Right ventricle myocardium superior (tissue), 1 donor: ENCODE measurements at places on chromosomes 6 and 20. TPM values are rescaled to one million over a fixed set of nuclear protein-coding genes. Genes with fewer than 3 reads are reported as not detected.

DNA sequence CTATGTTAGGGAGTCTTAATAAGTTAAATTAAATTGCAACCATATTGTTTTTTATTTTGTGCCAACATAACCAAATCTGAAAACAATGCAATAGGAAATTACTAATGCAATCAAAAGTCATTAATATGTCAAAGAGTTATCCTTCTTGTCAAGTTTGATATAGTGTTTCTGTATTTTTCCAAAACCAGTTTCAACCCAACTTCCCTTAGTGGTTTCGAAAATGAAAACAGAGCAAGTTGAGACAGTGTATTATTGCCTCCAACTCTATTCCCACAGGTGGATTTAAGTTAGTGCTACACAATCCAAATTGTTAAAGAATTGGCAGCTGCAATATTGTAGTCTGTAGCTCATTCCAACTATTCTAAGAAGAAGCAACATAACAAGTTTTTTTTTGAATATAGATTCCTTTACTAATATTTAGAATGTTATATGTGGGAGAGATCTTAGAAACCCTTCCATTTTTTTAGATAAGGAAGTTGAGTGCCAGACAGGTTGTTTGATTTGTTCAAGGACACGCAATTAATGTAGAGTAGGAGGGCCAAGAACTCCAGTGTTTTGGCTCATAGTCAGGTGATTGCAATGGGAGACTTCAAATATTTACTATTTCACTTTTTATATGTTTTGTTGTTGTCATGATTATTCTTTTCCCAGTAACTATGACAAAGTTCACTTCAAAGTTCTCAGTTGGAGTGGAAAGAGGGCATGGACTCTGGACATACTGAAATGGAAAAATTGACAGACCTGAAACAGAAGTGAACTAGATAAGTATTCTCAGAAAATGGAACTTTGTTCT is 282.4 kb upstream of the HSF2 start:
- no peak for DNase-seq

DNA sequence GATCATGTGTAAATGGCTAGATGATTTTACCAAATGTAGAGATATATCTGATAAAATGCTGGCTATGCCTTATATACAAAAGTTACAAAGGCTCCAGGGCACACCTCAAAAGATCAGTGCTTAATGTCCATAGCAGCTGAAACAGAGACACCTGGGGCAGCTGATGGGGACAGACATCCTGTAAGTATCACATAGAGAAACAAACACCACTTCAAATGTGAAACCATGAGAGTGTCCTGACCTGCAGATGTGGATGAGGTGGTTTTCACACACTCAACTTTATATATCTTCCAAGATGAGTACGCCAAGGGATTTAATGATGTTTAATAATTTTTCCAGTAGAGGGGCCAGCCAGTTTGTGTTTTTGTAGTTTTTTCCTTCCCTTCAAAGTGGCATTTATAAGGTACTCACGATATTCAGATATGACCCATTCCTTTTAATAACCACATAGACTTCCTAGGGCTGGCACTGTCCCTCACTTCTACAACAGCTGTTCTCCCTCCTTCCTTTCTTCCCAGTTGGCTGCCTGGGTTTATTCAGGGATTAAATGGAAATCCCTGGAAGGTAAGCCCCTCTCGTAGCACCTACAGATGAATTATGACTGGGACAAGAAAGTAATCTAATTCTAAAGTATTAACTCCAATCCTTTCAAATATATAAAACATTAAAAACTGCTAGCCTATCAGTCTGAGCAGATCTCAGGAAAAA is 50.3 kb upstream of the MCM9 start:
- DNase-seq: no peak

DNA sequence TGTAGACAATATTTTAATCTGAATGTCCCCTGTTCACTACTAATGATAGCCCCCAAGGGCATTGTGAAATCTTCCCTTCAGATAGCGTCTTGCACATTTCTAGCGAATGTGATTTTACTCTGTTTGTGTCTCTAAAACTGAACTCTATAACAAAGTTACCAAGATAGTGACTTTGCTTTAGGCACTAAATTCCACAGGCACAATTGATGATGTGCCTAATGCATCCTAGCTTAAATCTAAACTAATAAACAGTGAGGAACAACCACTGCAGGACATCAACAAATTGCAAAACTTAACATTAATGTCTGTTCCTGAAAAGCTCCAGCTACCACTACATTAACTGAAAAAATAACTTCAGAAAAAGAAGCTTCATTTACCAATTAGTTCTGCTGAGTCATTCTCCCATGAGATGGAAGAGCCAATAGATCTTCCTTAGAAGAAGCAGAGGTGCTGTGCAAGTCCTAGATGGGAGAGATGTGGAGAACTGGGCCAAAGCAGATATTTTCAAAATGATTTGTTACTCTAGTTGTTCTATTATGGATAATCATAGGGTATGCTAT is 1065.0 kb downstream of the EPHA7 start:
- no peak for DNase-seq

GRCh38 chr20:59043698-59044097 is 1.1 kb upstream of the PRELID3B start:
- DNase-seq: no peak

GRCh38 chr6:154864066-154864430 is 130.8 kb downstream of the SCAF8 start:
- DNase-seq: no peak

DNA sequence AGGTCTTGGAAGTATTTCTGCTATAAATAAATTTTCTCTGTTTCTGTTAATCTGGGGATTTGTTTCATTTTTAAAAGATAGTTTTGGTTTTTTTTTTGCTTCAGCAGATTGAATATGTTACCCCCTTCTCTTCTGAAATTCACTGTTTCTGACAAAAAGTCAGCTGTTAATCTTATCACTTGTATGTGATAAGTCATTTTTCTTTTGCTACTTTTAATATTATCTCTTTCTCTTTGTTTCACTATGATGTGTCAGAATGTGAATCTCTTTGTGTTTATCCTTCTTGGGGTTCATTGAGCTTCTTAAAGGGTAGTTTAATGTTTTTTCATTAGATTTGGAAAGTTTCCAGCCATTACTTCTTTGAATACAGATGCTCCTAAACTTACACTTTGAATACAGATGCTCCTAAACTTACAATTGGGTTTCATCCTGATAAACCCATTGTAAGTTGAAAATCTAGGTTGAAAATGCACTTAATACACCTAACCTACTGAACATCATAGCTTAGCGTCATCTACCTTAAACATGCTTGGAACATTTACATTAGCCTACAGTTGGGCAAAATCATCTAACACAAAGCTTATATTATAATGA is 154.2 kb upstream of the COL21A1 start:
- DNase-seq: no peak

- DNase-seq: no peak
Observed at GRCh38 chr6:155106456-155107115, 111.5 kb downstream of the TIAM2 start.

- no peak for DNase-seq
Observed at GRCh38 chr20:56187534-56188165, 60.9 kb upstream of the MC3R start.

DNA sequence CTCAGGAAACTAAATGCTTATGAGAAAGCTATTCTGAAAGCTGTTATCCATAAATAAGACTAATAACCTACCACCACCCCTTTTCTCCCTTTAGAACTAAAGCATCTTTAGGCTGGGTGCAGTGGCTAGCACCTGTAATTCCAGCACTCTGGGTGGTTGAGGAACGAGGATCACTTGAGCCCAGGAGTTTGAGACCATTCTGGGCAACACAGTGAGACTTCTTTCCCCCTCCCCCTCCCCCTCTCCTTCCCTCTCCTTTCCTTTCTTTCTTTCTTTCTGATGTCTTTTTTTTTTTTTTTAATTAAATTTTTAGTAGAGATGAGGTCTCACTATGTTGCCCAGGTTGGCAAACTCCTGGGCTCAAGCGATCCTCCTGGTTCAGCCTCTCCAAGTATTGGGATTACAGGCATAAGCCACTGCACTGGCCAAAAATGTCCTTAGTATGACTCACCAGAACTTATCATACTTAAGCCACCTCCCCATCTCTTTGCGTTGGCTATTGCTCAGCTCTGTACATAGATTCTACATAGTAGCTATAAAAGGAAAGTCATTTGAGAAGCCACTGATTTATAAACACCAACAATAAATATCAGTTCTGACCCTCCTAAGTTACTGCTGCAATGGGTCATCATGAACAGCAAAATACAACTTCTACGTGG is 54.8 kb upstream of the SPDEF start:
- DNase-seq: no peak

DNA sequence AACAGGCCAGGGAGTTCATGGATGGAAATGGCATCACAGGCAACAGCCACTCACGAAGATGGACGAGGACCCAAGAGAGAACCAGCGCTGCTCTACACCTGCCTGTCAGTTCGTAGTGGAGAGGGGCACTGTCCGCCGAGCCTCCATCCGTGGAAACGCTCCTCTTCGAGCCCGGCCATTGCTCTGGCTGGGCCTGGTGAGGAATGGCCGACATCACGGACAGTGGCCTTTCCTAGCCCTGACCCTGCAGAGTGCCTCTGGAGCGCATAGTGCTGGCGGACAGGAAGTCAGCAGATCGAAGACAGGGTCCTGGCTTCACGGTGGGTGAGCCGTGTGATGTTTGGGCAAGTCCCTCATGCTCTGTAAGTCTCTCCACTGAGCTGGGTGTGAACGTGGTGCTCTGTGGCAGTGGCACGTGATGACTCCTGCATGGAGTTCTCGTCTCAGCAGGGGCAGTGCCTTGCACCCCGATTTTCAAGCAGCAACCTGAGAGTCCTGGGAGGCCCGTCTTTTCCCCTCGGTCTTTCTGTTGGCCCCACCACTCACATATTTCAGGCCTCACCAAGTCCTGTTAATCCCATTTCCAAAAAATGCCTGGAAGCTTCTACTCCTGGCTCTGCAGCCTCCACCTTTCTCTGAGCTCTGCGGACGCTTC is 214.4 kb downstream of the ERMARD start:
- DNase-seq: no peak

GRCh38 chr20:49590163-49591017 is 22.5 kb upstream of the PTGIS start:
- no peak for DNase-seq

GRCh38 chr20:57316795-57317201 is 12.8 kb upstream of the SPO11 start:
- DNase-seq: no peak

DNA sequence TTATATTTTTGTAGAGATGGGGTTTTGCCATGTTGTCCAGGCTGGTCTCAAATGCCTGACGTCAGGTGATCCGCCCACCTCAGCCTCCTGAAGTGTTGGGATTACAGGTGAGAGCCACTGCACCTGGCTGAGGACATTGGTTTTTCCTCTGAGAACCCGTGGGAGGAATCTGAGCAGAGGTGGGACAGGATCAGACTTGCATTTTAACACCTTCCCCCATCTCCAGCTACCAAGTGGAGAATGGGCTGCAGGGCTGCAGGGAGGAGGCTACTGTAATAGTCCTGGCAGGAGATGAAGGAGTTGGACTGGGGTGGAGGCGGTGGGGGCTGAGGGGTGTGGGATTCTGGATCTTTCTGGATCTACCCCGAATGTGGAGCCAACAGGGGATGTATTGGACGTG is 24.5 kb downstream of the FAM110A start:
- no peak for DNase-seq

- no peak for DNase-seq
Observed at GRCh38 chr6:64998204-64998603, 708.8 kb downstream of the EYS start.

GRCh38 chr6:13710552-13711323 is 897 bp downstream of the RANBP9 start:
- DNase-seq: peak; percentile 52

GRCh38 chr20:11549172-11550103 is 368.3 kb upstream of the BTBD3 start:
- DNase-seq: no peak

- DNase-seq: no peak
Observed at GRCh38 chr20:47950124-47950912, 165.0 kb upstream of the SULF2 start.

DNA sequence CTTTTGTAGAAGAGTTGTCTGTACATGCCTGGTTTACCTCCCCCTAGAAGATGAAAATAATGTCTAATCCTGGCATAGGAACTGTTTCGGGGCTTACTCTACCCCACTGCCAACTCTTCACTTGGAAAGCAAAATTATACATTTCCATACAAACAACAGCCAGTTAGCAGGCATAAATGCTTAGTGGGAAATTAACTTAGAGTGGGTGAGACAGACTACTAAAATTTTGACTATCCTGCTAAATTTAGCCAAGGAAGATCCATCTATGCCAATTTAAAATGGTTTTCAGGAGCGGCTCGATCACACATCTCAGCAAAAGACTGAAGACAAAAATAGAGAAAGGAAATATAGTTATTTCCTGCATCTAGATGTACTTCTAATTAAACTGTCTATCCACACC is 221.2 kb downstream of the TPBG start:
- DNase-seq: no peak

- no peak for DNase-seq
Observed at GRCh38 chr6:54193560-54193959, 82.3 kb downstream of the MLIP start.

GRCh38 chr6:22809370-22809769 is 240.0 kb downstream of the HDGFL1 start:
- DNase-seq: no peak

DNA sequence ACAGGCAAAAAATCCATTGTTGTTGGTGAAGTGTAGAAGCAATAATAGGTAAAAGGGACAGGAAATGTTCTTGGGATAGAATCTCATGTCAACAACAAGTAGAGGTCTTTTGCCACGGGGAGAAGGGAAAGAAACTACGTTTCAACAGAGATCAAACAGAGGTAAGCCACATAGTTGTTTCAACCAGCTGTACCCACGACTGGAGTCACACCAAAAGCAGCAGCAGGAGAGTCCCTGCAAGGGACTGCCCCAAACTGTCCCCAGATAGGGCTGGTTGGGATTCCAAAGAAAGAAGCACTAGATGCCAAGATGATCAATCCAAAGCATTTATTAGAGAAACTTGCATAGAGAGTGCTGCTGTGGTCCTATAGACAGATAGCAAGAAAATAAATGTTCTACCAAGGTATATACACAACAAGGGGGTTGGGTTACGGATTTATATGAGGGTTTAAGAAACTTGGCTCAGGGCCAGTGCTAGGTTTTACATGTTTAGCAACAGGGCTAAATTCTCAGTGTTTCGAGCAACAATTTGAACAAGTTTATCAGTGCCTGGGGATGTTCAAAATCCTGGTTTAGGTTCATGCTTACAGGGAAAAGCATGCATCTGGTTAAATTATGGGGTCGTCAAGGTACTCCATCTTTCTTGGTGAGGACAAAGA is 466.5 kb downstream of the MMUT start:
- no peak for DNase-seq

FANCE gene
- total RNA-seq: 3.4 TPM

TRIM31 gene
- not detected for total RNA-seq

INSM1 gene
- total RNA-seq: not detected

IL22RA2 gene
- not detected for total RNA-seq

HDGFL1 gene
- not detected for total RNA-seq

MYH7B gene
- 222 TPM for total RNA-seq

IL17F gene
- total RNA-seq: not detected

SLC22A23 gene
- 5.4 TPM for total RNA-seq

MLN gene
- total RNA-seq: not detected

MOG gene
- total RNA-seq: 10.3 TPM

PREP gene
- total RNA-seq: 23.0 TPM

AFG1L gene
- total RNA-seq: 12.6 TPM
